ENCODE measurements at places on chromosomes 13 and 19.

DNA sequence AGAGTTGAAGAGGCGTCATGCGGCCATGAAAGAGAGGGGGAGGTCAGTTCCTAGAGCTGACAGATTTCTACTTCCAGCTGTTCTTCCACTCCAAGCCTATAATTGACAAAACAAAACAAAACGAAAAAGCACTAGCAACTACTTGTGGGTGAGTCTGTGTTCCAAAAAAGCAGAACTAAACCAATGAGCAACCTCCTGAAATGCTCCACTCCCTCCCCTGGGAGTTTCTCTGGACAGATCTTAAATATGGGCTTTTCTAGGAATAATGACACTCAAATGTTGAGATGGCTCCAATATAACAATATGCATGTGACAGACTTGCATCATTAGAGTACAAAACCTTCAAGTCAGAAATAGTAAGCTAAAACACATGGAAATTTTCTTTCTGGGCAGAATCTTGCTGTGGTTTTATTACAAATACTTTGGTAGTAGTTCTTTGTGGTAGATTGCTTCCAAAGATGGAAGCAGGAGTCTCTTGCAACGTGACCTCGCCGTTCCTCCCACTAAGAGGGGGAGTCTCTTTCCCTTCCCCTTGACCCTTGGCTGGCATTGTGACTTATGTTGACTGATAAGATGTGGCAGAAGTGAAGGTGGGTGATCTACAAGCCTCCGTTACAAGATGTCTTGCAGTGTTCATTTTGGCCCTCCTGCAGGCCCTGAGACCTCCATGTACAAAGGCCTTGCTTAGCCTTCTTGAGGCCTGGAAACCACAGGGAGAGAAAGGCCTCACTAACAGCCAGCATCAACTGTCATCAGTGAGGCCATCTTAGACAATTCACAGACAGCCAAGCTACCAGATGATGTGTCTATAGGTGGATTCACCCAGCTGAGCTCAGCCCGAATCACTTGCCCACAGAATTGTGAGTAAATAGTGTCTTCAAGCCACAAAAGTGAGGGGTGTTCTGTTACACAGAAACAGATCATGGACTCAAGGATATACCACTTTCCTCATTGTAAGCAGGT, 173.1 kb upstream of the RFC3 start:
- DNase-seq = no peak

DNA sequence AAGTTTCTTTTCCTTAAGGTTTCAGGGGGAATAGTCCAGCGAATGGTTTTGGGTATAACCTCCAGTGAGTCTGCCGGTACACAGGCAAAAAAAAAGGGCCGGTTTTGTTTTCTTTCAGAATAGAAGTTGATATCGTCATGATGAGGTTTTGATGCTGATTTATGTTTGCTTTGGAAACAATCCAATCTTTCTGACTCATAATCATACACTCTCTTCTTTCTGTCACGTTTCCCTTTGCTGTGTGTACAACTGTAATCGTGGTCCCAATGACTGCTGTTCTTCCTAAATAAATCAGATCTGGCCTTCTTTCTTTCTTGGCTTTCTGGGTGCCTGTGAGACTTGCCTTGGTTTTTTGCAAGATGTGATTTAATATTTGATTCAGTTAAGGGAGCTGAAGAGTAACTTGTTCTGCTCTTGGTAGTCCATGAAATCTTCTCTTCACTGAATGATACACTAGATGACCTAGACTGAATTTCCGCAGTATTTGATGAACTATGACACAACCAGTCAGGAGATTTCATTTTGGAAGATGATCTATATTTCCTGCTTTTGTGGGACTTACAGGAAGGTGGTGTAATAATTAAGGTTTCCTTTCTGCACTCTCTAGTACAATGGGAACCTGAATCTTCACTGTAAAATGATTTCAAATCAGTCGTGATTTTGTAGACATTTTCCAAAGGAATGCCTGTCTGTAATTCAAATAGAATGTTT, 34.9 kb upstream of the METTL21C start:
- no peak for DNase-seq

DNA sequence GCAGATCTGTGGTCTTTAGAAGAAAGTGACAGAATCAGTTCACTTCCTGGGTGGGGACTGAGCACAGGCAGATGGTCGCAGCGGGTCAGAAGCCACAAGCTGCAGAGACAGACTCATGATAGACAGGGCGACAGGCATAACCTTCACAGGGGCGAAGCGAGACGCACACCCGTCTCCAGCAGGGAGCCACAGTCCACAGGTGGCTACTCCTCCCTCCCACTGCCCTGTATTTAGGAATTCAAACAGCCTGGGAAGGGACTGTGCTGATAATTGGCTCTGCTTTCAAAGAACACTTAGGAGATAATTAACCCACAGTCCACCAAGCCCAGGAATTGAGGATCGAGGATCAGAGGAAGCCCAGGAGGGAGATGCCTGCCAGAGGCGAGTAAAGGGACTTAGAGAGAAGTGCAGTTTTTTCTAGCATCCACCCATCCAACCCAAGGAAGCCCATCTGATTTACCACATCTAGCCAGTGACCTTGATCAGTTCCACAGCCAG, 23.2 kb downstream of the RFX2 start:
- DNase-seq = peak; percentile 43

DNA sequence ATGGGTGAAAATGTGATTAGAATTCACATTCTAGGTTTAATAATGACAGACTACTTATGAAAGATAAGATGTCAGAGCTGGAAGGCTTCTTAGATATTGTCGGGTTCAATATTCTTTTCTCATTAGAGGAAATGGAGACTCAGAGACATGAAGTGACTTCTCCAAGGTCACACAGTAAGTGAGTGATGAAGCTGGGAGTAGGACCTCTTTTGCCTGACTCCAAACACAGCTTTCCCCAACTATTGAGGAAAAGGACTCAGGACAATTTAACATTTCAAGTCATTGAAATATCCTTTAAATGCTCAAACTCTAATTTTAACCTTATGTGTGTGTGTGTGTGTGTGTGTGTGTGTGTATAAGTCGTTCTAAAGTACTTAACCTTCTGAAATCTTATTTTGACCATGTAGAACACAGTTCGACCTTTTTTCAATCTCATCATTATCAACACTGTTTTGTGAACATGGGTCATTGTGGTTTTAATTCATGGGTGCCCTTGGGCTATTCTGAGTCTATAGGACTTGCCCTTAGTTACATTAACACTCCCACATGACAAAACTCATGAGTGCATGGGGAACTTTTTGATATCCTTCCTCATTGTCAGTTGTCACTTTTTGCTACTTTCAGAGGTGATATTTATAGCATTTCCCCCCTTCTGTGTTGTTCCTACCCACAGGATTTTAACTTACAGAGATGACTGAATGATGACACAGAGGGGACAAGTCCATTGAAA, 53.0 kb downstream of the LRCH1 start:
- no peak for DNase-seq

- DNase-seq = no peak
These were observed 115.9 kb upstream of the PCDH20 start for GRCh38 chr13:61531383-61532065.

DNA sequence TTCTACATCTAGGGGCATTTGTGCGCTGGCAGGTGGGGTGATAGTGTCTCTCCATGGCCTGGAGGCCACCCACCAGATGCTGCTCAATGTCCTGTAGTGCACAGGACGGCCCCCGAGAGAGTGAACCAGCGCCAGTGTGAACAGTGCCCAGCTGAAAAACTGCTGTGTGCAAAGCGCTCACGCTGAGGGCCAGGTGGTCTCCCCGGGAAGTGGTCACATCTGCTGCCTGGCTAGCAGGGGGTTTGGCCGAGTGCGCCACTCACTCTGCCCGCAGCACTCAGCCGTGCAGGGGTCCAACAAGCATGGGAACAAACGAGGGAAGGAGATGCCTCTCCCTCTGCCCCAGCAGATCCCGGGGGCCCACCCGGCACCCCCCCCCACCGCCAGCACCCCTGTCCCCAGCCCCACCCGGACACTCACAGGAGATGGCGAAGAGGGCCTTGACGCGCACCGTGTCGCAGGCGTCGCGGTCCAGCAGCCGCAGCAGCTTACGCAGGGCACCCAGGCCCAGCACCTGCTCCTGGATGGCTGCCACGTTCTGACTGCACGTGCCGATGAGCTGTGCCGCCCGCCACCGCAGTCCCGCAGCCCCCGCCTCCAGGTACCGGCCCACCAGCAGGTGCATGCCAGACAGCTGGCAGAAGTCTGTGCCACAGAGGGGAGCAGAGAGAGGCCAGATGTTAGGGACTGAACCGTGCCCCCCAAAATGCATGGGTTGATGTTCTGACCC, 5.8 kb downstream of the HSPBP1 start:
- DNase-seq = no peak

GRCh38 chr13:112940236-112940635, 28.8 kb upstream of the MCF2L start:
- DNase-seq = no peak

GRCh38 chr19:15837221-15837731, 21.8 kb upstream of the OR10H1 start:
- DNase-seq = no peak

GRCh38 chr19:40458597-40458974, 7.0 kb downstream of the BLVRB start:
- no peak for DNase-seq

DNA sequence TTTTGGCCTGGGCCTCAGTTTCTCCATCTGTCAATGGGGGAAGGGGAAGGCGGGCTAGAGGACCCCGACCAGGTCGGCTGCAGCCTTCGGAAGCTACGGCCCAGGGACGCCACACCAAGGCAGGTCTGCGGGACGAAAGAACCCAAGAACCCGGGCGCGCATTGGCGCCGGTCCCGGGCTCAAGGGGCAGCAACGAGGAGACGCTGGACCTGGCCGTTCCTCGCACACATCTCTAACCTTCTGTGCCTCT, 739 bp upstream of the ILF3 start:
- DNase-seq = no peak

DNA sequence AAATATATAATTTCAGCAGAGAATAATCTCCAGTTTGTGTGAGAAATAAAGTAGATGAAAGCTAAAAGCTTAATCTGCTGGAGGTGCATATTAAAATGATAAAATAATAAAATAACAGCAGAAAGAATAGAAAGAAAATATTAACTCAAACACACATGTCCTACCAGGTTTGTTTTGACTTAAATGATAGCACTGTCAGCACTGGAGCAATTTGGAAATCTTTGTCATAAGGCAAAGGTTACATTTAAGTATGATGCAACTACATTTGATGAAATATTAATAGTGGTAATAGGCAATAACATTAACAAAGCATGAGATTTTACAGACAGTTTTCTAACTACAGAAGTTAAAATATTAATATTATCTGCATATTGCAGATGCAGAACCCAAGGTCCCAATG, 2380.1 kb downstream of the PCDH9 start:
- no peak for DNase-seq

DNA sequence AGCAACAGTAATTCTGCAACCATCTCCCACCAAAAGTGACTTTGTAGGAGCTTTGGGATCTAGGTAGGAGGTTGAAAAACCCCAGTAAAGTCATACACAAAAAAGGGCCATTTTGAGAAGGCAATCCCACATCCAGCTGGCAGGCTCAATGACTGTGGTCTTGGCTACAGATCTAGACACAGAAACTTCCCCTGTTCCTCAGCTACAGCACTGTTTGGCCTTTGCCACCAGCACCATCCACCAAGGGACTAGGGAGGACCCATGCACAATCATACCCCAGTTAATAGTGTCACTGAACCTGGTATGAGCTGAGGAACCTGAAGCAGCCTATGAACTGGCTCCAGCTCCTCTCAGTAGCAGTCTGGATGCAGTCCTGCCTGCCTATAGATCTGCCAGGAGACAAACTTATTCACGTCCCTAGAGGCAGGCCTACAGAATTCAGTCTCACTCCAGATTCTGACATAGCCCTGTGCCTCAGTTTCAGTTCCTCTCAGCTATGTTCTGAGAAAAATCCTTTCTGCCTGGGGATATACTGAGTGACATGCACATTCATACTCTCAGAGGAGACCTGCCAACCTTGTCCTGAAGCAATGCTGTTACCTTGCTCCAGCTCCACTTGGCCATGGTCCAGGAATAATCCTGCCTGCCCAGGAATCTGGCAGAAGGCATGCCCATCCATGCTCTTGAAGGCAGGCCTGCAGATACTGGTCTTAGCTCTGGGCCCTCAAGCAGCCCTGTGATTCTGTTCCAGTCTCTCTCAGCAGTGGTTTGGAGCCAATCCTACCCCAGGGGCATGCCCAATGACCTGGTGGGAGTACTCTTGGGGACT, 2048.3 kb upstream of the PCDH20 start:
- no peak for DNase-seq

- no peak for DNase-seq
These were observed 4.3 kb downstream of the WTIP start for GRCh38 chr19:34485831-34486230.

DNA sequence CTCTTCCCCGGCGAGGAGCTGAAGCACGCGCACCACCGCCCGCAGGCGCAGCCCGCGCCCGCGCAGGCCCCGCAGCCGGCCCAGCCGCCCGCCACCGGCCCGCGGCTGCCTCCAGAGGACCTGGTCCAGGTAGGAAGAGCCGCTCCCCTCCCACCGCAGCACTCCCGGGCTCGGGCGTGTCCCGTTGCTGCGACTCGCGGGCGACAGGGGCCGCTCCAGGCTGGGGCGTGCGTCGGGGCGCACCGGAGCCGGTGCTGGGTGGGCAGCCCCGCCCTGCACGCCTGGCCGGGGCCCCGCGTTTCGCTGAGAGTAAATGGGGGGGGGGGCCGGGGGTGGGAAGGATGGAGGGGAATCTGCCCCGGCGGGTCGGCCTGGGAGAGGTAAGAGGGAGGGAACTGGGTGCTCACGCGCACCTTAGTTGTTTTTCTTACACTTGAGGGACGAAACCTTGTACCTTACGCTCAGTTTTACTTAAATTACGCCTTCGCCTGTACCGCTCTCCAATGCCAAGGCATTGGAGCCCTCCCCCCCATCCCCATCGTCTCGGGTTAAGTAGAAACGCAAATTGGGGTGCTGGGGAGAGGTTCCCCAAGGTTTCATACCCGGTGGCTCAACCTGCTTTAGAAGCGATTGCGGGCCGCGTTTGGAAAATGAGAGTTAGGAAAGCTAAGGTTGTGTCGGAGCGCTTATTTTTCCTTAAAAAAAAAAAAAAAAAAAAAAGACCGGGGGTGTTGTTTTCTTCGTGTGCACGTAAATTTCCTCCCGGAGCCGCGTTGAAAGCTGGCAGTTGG, 850 bp downstream of the KLF5 start:
- DNase-seq = peak; percentile 56

DNA sequence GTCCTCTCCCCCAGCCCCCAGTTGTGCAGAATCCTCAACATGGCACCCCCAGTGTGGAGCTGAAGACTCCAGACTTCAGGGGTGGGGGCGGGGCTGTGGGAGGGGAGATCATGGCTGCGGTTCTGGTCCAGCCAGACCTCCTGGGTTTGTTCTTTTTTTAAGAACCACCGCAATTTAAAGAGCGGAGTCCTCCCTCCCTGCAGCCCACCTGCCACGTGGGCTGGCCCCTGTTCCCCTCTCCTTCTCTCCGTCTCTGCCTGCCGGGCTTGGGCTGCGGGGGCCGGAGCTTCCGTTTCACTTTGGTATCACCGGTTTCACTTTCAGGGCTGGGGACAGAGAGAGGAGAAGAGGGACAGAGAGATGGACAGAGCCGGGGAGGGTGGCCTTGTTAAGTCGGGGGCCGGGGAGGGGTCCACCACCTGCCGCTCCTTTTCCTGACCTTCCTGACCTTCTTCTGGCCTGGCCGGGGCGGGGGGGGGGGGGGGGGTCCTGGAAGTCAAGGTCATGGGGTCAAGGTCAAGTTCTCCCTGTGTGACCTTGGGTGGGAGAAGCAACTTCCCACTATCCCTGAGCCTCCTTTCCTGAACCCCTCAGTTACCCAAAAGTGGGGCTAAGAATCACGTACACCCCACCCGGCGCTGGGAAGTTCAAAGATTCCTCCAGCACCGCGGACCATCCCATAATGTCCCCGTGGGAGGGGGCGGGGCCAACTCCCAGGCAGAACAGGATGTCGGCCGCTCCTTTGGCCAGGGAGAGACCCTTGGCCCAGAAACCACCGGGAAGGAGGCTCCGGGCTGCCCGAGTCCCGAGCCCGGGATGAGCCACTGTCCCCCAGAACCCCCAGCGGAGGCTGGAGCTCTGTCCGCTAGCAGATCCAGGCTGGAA, 11.3 kb upstream of the ZBTB7A start:
- no peak for DNase-seq

Data from HuH-7.5 (cell line).